ENCODE measurements at places on chromosomes 12 and 14.

GRCh38 chr12:66596199-66596598, 82.7 kb downstream of the GRIP1 start:
- DNase-seq: no peak

GRCh38 chr12:6088921-6089747, 35.3 kb downstream of the VWF start:
- no peak for DNase-seq

- no peak for DNase-seq
Measured at GRCh38 chr14:85252011-85252410, 277.9 kb upstream of the FLRT2 start.

- DNase-seq: no peak
Measured at GRCh38 chr12:100329800-100330199, 27.1 kb upstream of the SLC17A8 start.

DNA sequence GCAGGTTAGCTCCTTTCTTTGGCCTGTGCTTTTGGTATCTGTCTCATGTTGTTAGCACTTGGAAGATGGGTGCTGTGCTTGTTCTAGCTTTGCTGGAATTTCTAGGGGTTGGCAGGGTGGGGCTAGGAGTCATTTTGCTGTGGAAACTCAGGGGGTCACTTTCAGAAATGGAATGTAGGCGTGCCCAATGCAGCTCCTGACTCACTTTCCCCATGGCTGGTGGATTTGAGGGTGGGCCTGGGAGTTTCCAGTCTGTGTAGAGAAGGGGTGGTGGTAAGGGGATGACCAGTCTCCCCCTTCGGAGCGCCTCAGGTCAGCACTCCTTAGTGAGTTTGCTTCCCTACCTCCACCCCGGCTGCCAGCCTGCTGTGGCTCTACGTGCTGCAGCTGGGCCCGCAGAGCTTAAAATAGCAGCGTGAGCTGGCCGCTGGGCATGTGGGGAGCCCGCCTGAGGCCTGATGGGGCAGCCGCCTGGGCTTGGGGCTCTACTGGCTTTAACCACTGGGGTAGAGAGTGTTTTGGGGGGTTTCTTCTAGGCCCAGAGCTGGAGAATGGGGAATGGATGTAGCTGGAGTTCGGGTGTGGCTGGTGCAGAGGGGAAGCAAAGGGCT, 108.2 kb downstream of the TSPAN9 start:
- DNase-seq: no peak

DNA sequence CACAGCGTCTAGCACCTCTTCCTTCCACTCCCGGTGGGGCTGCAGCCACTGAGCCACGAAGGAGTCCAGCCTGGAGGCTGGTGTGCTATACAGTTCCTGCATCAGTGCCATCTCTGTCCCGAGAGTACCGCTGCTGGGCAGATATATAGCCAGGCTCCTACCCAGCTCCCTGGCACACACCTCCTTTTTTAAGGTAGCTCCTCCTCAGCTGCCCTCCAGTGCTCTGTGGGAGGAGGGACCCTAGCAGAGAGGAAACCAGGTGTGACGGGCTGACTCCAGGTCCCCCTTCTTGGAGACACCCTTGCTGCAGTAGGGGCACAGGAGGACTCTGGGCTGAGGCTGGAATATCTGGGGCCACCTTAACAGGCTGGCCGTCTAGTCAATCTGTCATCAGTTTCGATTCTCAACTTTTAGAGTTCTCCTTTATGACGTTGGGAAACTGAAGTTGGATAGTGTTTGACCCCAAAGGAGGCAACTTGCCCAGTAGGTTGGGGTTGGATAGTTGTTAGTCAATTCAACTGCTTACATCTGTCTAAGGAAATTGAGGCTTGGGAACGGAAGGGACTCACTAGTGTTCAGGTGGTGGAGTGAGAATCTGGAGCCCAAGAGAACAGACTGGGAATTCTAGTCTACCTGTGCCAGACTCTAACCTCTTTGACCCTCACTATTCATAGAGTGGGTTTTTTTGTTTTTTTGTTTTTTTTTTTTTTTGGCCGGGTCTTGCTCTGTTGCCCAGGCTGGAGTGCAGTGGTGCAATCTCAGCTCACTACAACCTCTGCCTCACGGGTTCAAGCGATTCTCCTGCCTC, at the start of gene OASL:
Gene OASL, minus strand, starts transcription at position 386 of the 808 bp plus-strand sequence. Its CDS starts 275 bp downstream, at position 111.
- no peak for DNase-seq

DNA sequence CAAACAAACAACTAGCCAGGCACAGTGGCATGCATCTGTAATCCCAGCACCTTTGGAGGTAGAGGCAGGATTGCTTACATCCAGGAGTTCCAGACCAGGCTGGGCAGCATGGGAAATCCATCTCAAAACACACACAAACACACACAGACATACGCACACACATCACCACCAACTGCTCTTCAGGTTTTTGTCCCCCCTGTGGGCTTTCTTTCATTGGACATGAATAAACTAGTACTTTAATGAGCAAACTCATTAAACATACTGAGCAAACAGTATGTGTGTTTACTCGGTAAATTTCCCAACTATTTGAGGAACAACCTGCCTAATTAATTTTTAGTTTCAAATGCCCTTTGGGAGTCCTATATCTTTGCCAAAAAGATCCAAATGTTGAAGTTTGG, 10.1 kb upstream of the RASSF3 start:
- DNase-seq: no peak

DNA sequence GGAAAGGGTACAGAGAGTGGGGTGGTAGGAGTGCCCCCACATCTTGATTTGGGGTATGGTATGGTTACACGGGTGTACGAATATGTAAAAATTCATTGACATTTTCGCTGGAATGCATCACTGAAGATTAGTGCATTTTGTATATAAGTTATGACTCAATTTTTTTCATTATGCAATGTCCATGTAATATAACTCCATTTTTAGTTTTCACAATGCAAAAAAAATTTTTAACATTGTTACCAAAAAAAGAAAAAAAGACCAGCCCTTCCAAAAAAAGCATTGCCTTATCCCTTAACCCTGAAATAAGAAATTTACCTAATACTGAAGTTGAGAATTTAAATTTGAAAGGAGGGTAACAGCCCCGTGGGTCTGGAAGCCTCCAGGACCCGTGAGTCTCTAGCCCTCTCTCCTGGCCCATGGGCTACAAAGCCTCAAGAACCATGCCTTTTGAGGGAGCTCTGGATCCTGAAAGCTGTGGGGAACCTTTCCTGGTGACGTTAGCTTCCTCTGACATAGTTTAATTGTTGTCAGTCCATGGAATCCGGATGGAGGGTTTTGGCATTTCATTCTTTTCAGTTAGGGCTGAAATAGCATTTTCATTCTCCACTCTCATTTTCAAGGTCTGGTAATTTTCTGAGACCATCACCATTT, 55.6 kb upstream of the ACTN1 start:
- no peak for DNase-seq

DNA sequence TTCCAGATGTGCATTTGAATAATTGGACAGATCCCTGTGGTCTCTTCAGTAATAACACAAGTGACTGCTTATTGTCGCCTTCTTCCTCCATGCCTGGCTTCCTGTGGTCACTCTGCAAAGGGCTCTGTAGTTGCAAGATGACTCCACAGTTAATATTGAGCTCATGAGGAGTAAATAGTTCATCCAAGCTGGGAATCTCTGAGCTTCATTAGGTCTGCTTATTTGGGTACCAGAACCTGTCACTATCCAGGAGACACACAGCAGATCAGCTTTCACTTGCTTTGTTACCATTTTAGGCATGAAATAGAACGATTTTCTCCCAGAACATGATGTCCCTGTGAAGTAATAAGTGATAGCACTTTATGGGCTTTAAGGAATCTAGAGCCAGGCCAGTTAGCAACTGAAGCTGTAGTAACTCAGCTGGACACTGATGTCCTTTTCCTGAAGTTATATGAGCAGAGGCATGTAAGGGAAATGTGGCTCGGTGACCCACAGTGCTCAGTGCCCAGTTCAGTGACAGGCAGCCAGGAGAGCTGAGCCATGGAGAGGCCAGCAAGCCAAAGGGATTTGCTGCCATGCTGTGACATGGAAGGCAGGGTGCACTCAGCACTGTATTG, 50.1 kb downstream of the CRADD start:
- no peak for DNase-seq

- DNase-seq: no peak
Measured at GRCh38 chr12:32895688-32896431, 717 bp downstream of the PKP2 start.
